ENCODE measurements at places on chromosomes 16 and 17.

DNA sequence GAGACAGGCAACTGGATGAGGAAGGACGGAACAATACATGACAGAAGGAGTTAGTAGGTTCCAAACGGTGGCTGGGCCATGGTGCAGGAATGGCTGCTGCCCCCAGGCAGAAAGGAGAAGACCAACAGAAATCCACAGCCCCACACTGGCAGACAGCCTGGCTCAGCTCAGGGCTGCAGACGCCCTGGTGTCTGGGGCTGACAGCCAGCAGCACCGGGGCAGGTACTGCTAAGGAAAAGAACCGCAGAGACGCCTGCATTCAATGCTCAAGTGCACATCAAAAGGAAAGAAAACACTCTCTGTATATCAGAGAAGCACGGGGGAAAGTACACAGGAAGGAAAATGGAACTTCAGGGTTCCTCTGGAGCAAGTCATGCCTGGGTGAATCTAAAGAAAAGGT is 53.4 kb downstream of the GAS7 start:
- DNase-seq, result no peak

- no peak for DNase-seq
These were observed 18.7 kb downstream of the DCUN1D3 start for GRCh38 chr16:20881503-20881878.

DNA sequence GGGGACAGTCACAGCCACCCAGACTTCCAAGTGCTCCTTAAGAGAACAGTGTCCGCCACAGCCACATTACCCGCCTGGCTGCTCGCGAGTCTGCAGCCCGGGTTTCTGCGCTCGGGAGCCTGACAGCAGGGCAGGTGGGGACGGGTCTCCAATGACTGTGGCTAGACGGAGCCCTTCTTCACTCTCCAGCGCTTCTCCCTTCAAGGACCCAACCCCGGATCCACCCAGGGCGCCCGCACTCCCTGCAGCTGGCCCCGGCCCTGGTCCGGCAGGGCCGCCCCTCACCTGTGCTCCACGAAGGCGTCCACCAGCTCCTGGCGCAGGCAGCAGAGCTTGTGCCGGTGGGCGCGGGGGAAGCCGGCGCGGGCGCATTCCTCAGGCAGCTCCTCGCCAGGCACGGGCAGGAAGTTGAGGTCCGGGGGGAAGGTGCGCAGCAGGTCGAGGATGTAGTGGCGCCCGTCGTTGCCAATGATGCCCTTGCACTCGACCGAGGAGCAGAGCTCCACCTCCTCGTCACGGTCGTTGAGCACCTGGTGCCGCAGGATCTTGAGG is 13.9 kb downstream of the CLUH start:
- peak; percentile 31 for DNase-seq

DNA sequence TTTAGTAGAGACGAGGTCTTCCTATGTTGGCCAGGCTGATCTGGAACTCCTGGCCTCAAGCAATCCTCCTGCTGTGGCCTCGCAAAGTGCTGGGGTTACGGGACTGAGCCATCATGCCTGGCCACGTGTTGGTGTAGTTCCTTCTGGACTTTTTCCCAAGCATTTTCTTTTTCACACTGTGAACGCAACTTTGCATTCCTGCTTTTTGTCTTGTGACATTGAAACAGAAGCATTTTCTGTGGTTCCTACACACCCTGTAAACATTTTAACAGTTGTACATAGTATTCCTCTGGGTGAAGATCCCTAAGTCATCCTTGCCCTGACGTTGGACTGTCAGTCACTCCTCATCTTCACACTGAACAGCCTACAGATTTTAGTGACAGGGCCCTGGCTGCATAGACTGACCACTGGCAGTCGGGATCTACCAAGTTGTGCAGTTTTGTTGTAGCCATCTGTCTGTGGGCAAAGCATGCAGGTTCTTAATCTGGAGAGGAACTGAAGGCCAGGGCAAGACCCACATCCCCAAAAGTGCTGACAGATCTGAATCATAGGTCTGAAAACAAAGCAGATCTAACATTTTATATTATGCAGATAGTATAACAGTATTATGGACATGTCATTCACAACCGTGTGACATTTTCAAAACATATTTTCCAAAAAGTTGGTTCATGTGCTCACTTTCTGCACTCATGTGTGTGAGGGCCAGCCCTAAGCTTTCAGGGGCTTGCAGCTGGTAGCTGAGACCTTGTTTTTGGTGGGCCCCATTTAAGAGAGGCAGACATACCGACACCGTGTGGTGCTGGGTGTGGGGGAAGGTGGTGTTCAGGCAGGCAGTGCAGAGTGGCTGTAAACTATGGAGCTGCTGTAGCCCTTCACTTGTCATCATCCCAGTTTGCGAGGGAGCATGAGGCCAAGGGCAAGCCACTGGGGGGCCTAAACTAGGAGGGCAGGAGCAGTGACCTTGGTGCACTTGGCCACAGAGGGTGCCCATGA is 59.9 kb downstream of the EPN2 start:
- DNase-seq, result no peak

DNA sequence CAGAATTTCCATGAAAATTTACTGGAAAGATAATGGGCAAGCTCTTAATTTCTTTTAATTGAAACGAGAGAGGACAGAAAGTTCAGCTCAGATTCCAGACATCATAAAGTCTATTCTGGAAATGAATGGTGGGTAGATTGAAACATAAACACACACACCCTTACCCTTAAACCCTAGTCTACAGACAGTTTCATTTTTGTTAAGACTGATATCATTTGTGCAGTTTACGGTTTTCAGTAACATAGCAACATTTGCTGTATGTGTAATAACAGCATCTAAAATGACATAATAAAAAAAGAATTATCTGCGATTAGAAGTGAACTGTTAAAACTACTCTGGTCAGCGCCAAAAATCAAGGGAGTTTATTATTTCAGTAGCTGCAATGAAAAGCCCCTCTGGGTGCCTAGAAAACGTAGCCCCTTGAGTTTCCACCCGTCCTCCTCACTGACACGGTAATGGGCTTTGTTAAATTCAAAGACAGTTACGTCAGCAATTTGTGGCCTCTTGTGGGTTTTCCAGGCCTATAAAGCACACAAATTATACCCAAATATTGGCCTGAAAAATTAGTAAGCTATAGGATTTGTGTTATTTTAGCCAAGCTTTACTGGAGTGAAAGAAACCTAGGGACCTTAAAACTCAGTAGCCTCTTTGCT is 520.6 kb upstream of the SOX9 start:
- no peak for DNase-seq

DNA sequence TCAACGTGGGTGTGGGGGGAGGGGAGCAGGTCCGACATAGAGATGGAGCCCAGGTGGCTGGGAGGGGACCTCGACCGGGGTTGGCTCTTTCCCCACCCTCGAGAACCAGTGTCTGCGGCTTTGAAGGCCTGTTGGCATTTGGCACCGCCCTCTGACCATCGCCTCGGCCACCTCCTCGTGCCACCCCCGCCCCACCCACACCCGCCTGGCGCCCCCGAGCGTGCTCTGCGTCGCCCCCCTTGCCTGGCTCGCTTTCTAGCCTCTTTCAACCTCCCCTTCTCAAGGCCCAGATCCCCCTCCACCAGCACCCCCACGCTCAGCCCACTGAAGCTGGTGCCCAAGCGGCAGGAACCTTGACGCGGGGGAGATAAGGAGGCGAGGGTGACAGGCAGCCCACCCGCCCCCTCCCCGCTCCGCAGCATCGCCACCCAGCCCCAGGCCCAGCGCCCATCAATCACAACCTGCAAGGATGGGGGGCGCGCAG is 619 bp downstream of the CACNB1 start:
- DNase-seq, result peak; percentile 58

DNA sequence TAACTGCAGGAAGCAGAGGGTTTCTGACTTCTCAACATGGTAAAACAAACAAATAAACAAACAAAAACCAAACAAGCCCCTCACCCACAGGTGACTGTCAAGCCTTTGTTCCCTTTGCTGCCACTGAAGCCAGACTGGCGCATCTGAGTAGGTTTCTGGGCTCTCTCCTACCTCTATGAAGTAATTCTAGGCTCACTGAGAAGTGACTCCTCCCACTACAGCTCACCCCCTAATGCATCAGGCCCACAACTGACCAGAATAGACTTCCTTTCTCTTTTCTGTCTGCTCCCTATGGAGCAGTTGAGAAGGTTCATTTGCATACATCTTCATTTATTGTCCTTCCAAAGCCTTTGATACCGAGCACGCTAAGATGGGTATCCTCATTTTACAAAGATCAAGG is 77.0 kb upstream of the CCL2 start:
- DNase-seq, result no peak

DNA sequence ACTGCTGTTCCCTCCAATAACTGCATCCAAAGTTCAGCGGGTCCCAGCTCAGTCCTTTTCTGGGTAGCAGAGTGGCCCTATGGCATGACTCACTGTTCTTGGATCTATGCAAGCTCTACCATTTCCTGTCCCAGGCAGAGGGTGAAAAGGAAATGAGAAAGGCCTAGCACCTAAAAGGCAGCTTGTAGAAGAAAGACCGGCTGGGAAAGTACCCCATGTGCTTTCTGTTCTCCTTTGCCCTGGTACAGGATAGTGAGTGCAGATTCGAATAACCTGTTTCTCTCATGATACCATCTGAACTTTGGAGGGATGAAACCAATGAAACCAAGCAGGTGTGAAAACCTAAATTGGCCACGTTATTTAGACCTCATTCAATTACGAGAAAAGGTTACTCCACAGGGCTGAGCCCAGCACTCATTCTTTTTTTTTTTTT is 12.7 kb upstream of the HASPIN start:
- DNase-seq, result peak; percentile 83

GRCh38 chr17:63071797-63072196 is 105.8 kb downstream of the TANC2 start:
- DNase-seq, result no peak

DNA sequence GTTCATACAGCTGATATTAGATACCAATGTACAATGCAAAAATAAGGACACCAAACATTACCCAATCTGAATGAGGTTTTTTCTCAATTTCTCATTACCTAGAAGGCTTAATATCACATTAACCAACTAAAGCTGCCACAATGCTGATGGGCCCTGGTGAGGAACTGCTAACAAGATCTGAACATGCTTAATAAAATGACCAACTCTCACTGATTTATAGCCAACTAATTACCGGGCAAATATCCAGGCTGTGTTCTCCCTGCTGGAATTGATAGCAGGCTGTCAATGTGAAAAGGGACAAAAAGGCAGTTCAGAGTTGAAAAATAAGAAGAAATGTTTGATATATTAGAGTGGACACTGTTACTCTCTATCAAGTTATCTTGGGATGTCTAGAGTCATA is 124.6 kb downstream of the TOX3 start:
- no peak for DNase-seq

DNA sequence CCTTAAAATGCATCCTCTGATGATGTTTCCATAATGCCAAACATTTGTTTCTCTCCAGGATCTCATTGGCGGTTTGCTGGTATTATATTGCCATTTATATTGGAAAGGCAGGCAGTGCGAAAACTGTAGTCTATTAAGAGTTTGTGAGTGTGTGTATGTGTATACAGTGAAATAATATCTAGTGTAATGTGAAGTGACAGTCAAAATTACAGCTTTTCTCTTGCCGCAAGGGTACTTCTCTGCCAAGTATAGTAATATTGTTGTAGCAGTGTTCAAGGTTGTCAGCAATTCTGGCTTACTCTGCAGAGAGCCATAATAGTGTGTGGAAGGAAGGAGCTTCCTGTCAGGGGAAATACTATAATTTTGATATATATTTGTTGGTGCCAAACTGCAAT is 178.6 kb downstream of the WWOX start:
- no peak for DNase-seq

GRCh38 chr16:27439271-27440018 is 37.5 kb downstream of the IL21R start:
- no peak for DNase-seq

DNA sequence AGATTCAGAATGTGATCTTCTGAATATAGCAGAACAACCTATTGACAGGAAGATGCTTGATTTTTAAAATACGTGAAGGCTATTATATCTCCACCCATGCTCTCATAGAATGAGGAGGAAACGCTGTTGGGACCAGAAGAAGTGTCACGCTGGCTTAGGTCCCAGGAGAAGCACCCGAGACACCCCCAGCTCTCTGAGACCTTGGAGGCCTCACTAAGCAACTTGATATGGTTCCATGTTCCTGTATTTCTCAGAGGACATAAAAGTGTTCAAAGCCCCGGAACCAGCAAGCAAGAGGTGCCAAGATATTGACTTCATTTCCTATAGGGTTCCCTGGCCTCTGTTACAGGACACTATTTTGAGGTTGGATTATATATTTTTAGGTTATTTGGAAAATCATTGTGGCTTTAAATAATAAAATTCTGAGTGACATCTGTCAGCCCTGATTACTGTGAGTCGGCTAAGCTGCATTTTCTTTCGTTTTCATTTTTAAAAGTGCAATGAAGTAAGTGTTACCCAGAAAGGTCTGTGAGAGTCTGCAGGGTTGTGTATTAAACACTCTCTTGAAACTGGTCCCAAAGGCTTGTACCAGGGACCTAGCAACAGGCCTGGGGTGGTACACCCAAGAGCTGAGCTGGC is 400.0 kb downstream of the SOX9 start:
- no peak for DNase-seq

GRCh38 chr16:78183437-78184237 is 84.2 kb downstream of the WWOX start:
- no peak for DNase-seq

DNA sequence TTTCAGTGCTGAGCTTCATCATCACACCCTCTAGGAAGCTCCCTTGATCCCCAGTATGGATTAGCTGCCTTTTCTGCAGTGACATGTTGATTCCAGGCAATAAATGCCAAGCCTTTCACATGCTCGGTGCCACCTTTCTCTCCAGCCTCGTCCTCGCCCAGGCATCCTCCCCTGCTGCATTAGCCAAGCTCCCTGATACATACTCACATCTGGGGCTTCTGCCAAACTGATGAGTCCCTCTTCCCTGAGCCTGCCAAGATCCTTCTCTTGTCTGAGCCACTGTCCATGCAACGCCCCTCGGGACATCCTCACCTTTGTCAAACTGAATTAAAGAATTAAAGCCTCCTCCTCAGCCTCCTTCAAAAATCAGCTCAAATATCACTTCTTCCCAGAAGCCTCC is 538.5 kb upstream of the CDH11 start:
- no peak for DNase-seq

GRCh38 chr16:77784441-77785372 is 3.7 kb upstream of the VAT1L start:
- DNase-seq, result no peak

- no peak for DNase-seq
These were observed 59.8 kb upstream of the ARL4D start for GRCh38 chr17:43338886-43339516.

GRCh38 chr17:82339634-82340580 is 6.3 kb upstream of the SECTM1 start:
- DNase-seq, result no peak

- no peak for DNase-seq
These were observed 15.6 kb upstream of the LITAF start for GRCh38 chr16:11602321-11602720.
